Neuronal stem cell (in vitro differentiated cells): ENCODE measurements at places on chromosomes 2 and 18.

DNA sequence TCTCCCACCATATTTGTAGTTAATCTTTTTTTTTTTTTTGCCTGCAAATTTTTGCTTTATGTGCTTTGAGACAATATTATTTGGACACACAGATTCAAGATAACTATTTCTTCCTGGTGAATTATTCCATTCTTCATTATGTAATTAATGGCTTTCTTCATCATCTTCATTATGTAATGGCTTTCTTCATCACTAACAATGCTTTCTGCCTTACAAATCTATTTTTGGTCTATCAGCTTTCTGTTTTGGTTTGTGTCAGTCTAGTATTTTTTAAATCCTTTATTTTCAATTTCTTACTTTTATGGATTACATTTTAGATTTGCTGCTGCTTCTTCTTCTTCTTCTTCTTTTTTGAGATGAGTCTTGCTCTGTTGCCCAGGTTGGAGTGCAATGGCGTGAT, 60.5 kb downstream of the MSH6 start:
- DNase-seq, result no peak

DNA sequence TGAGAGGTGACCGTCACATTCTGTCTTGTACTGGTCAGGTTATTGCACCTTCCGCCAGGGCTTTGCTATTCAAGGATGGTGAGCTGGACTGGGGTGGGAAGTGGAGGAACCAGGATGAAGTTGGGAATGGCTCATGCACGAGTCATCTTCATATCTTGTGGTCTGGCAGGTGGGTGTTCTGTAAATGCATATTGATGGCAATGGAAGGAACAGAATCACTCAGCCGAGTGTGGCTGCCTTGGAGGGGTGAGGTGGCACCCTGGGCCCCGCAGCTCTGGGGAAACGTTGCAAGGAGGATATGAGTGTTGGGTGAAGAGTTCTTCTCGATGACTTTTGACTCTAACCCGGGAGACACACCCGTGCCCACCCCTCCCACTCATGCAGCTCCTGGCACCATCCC, 1.2 kb downstream of the NEU2 start:
- no peak for DNase-seq

DNA sequence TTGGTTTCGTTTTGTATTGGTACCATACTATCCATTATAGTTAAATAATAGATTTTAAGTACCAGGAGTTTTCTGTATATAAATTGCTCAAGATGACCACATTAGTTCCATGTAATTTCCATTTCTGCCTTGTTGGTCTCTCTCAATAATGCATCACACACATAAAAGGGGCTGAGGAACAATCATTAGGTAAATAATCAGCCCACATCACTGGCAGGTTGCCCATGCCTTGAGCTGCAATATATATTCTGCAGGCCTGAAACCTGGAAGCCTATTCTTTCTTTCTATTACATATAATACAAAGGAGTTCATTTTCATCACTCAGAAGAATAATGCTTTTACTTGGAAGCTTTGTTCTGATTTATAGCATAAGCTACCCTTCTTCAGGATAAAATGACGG, 616.1 kb upstream of the PKDCC start:
- DNase-seq, result no peak

GRCh38 chr2:205837663-205838062, 155.4 kb downstream of the NRP2 start:
- DNase-seq, result no peak

DNA sequence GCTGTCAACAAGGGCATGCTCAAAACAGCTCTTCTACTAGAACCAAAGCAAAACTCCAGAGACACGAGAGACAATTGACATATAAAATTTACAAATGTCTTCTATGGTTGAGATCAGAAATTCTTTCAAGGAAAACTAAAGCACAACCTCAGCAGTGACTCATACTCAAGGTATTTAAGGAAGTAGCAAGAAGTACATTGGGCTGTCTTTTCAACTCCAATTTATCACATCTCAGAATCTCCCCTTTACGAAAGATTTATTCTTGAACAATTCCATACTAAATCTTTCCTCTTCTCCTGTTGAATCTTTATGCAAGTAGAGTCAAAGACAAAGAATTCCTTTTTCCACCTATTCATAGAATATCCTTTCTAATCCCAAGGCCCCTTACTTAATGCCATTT, 324.0 kb downstream of the IRS1 start:
- no peak for DNase-seq

DNA sequence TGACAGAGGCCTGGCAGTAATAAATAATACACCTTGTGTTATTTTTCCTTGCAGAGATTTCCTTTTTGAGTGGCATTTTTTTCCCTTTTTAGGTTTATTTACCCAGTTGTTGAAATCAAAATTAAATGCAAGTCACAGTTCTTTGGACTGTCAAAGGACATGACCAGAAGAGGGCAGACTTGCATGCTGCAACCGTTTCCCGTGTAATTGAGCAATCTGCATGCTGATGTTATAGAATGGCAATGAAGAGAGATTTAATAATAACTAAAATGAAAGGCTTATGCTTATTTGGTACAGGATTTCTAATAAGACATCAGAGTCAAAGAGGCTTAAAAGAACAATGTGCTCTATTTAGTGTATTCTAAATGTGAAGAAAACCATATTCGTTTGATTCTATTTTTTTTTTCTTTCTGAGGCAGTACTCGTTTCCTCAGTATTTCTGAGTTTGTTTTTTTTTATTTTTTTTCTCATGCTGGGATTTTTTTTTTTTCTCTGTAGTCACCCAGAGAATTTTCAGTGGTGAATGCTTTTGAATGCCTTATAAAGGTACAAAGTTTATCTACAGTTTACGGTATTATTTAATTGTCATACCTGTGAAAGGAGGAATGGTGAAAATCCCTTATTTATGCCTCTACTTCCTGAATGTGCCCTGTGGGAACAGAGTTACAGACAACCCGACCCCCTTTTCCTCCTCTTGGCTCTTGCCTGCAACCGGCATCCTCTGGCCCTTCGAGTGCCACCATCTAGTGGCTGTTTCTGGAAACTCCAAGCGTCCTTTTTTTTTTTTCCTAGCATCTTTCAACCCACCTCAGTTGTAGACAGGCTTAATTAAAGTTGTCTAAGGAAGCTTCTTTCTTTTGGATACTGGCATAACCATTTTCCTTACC, 368.5 kb downstream of the LRRTM1 start:
- peak; percentile 49 for DNase-seq

- DNase-seq, result no peak
These were observed 33.9 kb downstream of the TMEM18 start for GRCh38 chr2:643334-643733.

GRCh38 chr18:32317651-32318050, 127.8 kb downstream of the MEP1B start:
- no peak for DNase-seq

DNA sequence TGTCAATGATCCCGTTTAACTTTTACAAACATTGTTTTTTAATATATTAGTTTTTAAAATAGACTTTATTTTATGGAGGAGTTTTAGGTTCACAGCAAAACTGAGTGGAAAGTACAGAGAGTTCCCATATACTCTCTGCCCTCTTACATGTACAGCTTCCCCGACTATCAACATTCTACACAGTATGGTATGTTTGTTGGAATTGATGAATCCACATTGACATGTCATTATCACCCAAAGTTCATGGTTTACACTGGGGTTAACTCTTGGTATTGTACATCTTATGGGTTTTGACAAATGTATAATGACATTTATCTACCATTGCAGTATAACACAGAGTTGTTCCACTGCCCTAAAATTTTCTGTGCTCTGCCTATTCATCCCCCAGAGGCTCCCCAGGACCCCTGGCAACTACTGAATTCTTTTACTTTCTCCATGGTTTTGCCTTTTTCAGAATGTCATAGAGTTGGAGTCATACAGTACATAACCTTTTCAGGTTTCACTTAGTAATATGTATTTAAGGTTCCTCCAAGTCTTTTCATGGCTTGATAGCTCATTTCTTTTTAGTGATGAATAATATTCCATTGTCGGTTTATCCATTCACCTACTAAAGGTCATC, 5.5 kb downstream of the APLF start:
- no peak for DNase-seq

DNA sequence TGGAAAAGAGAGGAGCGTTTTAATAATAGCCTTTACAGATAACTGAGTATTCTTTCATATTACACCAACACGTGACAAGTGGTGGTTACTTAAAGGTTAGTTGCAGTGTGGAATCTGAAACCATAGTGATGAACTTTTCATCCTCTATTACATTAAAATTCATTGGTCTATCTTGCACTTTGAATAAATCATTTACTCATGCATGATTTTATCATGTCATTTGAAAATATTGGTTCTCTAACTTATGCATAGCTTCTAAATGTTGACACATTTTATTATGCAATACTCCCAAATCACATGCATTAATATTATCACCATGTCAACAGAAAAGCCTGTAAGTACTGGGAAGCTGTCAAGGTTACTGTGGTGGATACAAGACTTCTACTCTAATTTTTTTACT, 1432.2 kb downstream of the LRP1B start:
- DNase-seq, result no peak
